ENCODE measurements at places on chromosomes 4 and X.

DNA sequence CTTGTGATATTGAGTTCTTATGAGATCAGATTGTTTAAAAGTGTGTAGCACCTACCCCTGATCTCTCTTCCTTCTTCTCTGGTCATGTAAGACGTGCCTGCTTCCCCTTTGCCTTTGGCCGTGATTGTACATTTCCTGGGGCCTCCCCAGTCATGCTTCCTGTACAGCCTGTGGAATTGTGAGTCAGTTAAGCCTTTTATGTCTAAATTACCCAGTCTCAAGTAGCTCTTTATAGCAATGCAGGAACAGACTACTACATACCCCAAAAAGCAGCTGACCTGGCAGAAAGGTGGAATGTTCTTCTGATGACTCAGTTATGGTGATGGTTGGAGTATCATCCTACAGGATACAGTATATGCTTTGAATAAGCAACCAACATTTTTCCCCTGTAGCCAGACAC is 11.4 kb upstream of the MCUB start:
- peak; percentile 85 for DNase-seq

GRCh38 chr4:83328521-83329187 is 6.0 kb downstream of the HPSE start:
- DNase-seq = peak; percentile 4

- peak; percentile 35 for DNase-seq
Observed at GRCh38 chr4:52984462-52984881, 122.4 kb downstream of the RASL11B start.

GRCh38 chr4:26792639-26793038 is 68.0 kb upstream of the STIM2 start:
- DNase-seq = no peak

- no peak for DNase-seq
Observed at GRCh38 chrX:104913348-104913747, 307.1 kb downstream of the TEX13A start.

GRCh38 chr4:10185518-10186227 is 69.1 kb upstream of the WDR1 start:
- peak; percentile 72 for DNase-seq

GRCh38 chr4:24922416-24922815 is 9.6 kb upstream of the CCDC149 start:
- peak; percentile 49 for DNase-seq

DNA sequence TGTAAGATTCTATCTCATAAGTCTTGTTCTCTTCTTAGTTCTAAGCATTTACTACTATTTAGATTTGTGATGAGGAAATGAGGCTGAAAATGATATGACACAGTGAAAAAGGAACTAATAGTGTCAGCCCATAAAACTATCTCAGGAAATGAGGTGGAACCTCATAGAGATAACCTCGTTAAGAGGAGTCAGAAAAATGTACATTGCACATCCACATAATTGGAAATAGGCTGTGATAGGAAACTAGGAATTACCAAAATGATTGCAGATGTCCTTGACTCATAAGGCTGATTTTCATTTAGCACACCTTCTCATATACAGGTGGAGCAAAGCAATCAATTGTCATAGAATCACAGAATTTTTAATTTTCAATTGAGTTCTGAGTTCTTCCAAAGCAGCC is 26.8 kb downstream of the ANXA10 start:
- DNase-seq = no peak

GRCh38 chrX:16838202-16839066 is 31.7 kb downstream of the RBBP7 start:
- DNase-seq = peak; percentile 91

GRCh38 chr4:97238956-97239666 is 904.2 kb downstream of the STPG2 start:
- DNase-seq = no peak

GRCh38 chr4:20044502-20044911 is 207.2 kb upstream of the SLIT2 start:
- DNase-seq = peak; percentile 78

DNA sequence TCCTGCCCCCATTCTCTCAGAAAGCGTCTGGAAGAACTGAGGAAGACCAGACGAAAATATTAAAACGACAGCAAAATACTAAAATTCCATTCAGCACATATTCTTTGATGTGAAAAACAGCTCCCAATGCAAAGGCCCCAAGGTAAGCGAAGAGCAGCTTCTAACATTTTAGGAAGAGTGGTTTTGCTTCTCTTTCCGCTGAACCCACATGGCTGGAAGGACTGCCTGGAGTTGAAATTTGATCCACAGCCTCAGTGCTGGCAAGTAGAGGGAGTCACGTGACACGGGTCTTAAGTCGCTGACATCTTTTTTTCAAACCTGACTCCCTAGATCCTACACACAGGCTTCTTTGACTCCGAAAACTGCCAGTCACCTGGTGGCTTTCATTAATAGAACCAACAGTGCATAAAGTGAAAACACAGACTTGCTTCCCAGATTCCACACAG is at the start of gene FAM13A:
TSS of gene FAM13A (minus strand) at position 233 of the 446 bp plus-strand sequence. CDS start at position 12, 221 bp downstream.
- DNase-seq = peak; percentile 95

All from EH (cell line).